ENCODE measurements at places on chromosomes 5 and 9.
A peak's percentile ranks its signal among the peaks of the same experiment; 100 is the strongest.

- peak; percentile 75 for DNase-seq
These were observed 7.3 kb upstream of the C5orf58 start for GRCh38 chr5:170225326-170226128.

DNA sequence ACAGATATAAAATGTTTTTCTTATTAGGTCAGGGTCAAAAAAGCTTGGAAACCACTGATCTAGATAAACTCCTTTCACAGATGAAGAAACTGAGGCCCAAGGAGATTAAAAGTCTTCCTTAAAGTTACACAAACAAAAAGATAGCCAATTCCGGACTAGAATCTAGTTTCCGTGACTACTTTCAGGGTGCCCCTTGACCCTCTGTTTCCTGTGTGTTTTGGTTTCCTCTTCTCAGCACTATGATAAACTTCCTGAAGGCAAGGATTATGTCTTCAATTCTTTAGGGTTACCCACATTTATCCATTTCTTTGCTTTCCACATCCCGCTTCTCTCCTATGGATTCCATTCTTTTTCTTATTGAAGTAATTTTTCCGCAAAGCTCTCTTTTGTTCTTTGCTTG is 83.1 kb downstream of the ADAMTS12 start:
- DNase-seq = no peak

DNA sequence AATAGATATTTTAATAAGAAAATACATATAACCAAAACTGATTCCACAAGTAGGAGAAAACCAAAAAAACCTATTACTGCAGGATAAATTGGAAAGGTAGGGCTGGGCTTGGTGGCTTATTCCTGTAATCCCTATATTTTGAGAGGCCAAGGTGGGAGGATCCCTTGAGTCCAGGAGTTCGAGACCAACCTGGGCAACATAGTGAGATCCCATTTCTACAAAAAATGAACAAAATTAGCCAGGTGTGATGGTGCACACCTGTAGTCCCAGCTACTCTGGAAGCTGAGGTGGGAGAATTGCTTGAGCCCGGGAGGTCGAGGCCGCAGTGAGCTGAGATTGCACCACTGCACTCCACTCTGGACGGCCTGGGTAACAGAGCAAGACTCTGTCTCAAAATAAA is 189.2 kb upstream of the IER5L start:
- DNase-seq = no peak

DNA sequence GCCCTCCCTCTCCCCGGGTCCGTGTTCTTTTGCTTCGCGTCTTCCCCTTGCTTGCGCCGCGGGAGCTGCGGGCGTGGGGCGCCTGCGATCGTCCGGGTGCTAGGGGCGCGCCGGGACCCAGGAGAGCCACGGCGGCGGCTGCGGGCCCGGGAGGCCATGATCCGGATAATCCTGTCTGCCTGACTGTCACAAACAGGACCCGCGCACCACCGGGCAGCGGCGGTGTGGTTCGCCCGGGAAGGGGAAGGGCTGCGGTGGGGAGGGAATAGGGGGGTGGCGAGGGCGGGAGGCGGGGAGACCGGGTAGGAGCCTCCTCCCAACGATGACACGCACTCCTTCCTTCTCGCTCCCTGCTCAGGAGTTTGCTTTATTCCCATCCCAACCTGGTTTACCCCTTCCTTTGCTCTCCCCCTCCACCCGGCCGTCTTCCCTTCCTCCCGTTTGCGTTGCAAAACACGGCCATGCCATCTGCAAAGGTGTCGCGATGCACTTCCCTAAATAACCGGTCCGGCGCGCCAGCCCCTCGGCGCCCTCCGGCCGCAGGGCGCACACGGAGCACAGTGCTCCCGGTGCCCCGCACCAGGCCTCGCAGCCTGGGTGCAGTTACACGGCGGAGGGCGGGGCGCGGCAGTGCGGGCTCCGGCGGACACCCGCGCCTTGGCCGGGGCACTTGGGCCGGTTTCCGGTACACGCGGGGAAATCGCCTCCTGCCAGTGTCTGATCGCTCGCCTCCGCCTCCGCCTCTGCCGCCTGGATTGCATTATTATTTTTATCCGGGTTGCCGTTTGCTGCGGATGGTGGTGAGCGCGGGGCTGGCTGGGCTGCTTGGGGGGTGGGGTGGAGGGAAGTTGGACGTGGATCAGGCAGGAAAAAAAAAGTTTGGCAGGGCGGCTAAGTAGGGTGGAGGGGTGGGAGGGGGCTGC is 1.5 kb downstream of the SMARCA2 start:
- DNase-seq = peak; percentile 29

- DNase-seq = no peak
These were observed 159.0 kb downstream of the HACD4 start for GRCh38 chr9:20872340-20872977.

GRCh38 chr9:133127340-133127981 is 6.4 kb upstream of the RALGDS start:
- no peak for DNase-seq

DNA sequence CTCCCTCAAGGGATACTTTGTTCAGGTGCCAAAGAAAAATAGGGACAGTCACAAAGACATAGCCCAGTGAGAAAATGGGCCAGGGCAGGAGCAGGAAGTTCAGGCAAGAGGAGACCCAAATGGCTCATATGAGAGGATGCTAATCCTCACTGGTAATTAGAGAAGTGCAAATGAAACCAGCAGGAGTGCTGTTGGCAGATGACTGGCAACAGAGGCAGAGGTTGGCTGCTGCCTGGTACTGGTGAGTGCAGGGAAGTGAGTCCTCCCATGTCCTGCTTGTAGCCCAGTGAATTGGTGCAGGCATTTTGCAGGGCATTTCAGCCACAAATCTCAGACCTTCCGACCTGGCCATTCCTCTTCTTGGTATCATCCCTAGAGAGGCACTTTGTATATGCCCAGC is 23.5 kb downstream of the ODF2 start:
- DNase-seq = no peak

GRCh38 chr5:56140073-56140472 is 93.1 kb downstream of the ANKRD55 start:
- no peak for DNase-seq

- DNase-seq = no peak
These were observed 1641.5 kb upstream of the C9orf72 start for GRCh38 chr9:29214690-29215253.

DNA sequence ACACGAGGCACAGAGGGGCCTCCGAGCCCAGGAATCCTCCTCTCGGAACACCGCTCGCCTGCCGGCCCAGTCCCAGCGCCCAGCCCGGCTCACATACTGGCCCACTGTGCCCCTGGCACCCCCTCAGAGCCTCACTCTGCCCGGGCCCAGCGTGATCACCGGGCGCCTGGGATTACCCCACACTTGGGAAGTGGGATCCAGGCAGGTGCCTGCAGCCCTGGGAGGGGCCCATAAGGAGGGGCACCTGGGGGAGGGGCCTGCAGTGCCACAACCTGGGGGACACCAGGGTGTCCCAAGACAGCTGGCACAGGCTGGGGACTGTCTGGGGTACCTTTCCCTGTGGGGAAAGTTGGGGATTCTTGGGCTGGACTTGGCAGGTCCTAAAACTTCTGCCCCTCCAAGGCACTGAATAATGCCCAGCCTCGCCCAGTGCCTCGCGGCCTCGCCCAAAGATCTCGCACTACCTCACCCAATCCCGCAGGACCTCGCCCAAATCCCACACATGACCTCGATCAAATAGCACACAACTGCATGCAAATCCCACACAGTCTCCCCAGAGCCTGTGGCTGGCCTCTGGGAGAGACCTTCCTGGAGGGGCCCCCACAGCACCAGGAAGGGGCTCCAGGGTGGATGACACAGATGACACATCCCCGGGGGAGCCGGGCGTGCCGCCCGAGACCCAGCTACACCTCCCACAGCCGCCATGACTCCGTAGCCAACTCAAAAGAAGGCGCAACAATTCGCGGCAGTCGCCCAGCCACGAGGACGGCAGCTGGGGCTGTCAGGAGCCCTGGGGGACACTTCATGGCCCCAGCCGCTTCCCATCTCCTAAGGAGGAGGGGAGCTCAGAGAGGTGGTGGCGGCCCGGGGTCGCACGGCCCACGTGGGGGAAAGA is 13.7 kb downstream of the NOTCH1 start:
- no peak for DNase-seq

GRCh38 chr9:4366591-4367330 is 66.9 kb upstream of the GLIS3 start:
- DNase-seq = no peak

- no peak for DNase-seq
These were observed 158.5 kb downstream of the SLIT3 start for GRCh38 chr5:169142264-169142970.

- no peak for DNase-seq
These were observed 48.5 kb upstream of the MSX2 start for GRCh38 chr5:174675916-174676315.

DNA sequence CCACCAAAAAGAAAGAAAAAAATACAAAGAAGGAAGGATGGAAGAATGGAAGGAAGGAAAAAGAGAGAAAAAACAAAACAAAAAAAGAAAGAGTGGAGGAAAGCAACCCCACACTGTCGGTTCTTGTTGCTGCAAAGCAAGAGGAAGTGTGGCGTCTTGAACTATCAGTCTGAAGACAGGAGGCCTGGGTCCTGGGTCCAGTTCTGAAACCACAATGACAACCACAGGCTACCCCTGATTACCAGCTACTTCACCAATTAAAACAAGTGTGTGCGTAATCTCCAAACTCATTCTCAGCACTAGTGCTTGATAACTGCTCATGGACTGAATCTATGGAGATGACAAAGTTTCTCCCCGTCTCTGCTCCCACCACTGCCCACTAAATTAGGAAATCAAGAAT is 93.7 kb downstream of the RASEF start:
- no peak for DNase-seq

DNA sequence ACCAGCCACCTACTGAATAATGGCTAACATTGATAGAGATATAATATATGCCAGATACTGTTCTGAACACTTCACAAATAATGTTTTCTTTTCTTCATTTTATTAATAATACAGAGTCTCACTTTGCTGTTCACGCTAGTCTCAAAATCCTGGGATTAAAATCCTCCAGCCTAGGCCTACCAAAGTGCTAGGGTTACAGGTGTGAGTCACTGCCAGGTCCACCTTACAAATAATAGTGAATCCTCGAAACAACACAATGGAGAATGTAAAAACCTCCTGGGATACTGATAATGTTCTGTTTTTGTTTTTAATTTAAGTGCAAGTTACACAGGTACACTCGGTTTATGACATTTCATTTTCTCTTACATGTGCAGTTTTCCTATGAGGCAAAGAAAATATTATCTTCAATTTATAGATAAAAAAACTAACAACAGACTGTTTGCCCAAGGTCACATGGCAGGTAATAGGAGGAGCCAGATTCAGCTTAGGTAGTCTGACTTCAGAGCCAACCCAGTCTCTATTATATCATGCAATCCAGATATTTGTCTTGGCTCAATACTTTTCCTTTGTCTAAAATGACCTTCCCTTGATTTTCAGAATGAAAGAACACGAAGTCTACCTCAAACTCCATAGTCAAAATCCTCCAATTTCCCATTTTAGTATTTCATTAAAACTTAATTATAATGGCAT is 7.8 kb downstream of the ZFR start:
- no peak for DNase-seq

DNA sequence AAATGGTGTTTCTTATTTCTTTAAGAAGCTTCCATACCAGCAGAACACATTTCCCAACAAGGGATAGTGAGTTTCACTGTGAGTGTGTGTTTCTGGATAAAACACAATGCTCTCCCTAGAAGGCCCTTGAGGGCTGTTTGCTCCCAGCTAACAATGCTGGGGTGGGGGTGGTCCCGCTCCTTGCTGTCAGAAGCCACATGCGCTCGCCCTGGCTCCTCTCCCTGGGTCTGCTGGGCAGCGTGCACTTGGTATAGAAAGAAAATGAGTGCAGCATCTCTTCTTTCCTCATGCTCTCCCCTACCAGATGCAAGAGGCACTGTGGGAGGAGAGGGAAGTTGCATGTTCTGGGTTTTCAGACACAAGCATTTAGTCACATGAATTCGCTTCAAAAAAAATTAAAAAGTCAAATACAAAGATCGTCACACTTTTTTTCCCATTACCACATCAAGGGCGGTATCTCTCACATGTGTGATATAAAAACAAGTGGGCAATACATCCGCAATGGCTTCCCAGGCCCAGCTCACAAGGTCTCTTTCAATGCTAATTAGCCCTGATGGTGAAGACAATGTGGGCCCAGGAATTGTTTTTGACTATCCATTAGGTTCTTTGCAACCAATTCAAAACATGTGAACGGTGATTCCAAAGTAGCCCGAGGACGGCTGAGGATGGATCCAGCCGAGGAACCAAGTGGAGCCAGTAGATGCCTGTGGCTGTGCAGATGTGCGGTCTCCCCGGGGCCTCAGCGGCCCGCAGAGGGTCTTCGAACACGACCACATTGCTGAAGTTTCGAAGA is 603.6 kb downstream of the IRX1 start:
- no peak for DNase-seq

GRCh38 chr9:74872619-74873233 is 15.0 kb downstream of the TRPM6 start:
- no peak for DNase-seq

GRCh38 chr9:35998333-35998732 is 38.4 kb upstream of the RECK start:
- no peak for DNase-seq

- DNase-seq = no peak
These were observed 12.1 kb downstream of the LRSAM1 start for GRCh38 chr9:127463382-127463781.

GRCh38 chr5:1901061-1901460 is 18.3 kb upstream of the IRX4 start:
- no peak for DNase-seq
